ENCODE measurements at places on chromosomes 1 and 21.

DNA sequence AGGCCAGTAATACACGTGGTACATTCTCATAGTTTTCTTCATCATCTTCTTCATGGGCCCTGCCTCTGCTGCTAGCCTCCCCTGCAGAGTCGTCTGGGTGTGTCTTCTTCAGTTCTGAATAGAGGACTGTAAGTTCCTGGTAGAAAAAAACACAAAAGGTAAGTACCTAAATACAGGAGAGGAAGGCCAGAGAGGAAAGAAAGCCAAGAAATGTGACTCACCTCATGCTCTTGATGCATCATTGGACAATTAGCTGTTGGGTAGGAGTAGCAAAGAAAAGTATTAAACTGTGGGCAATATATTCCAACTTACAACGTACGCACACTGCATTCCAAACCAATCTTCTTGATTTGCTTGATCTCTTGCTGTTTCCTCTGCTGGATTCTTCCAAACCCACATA lies 21.8 kb downstream of the FCRL3 start:
- DNase-seq: no peak

GRCh38 chr1:61157468-61157987 lies 75.2 kb downstream of the NFIA start:
- peak; percentile 89 for DNase-seq

GRCh38 chr1:212247179-212247721 lies 38.0 kb upstream of the PPP2R5A start:
- DNase-seq: peak; percentile 91

GRCh38 chr1:239742416-239743109 lies 349.1 kb upstream of the FMN2 start:
- no peak for DNase-seq

DNA sequence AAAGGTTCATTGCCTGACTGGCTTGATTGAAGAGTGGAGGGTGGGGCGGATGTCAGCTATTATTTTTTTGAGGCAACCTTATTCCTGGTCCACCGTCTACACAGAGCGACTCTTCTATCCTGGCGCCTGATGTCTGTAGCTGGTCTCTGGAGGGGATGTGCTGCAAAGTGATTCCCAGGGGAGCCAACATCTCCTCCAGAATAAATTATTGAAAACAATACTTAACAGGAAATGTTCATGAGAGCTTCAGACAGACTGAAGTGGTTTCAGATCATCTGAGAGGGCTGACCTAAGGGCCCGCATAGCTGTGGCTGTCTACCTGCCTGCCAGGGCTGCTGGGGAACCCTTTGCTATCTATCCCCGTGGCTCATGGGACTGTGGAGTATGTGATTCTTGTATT lies 66.7 kb downstream of the TEX35 start:
- no peak for DNase-seq

DNA sequence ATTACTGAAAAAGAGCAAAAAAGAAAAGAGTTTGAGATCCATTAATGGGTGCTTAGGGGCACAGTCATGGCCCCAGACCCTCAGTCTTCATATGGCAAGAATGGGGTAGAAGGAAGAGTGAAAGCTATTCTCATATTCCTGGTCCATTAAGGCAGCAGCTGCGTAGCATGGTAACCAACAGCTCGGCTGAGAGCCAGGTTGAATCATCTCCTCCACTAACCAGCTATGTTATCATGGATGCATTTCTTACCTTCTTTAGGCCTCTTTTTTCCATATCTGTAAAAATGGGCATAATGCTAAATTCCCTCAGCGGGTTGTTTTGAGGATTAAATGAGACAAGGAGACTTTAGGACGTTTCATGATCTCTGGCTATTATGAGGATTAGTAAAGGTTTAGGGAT lies 15.0 kb upstream of the SARS1 start:
- no peak for DNase-seq

GRCh38 chr21:46119637-46120271 lies 21.8 kb downstream of the COL6A2 start:
- no peak for DNase-seq

DNA sequence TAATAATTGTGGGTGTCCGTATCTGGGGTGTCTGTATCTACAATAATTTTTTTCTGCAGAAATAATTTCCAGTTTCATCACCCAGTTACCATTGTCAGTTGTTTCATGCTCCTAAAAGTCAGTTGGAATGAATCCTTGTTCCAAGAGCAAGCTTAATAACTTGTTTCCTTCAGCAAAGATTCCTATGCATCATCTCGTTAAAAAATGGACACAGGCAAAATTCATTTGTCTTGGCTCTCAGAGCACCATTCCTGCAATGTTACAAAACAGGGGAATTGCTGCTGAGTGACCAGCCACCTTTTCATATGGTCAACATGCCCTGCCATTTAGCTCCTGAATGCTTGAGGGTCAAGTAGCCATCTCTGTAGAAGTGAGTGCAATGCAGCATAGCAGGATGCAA lies 393.4 kb downstream of the KCNT2 start:
- DNase-seq: no peak

All from fibroblast of skin of back (primary cell).